ENCODE measurements at places on chromosomes 12 and 14.

DNA sequence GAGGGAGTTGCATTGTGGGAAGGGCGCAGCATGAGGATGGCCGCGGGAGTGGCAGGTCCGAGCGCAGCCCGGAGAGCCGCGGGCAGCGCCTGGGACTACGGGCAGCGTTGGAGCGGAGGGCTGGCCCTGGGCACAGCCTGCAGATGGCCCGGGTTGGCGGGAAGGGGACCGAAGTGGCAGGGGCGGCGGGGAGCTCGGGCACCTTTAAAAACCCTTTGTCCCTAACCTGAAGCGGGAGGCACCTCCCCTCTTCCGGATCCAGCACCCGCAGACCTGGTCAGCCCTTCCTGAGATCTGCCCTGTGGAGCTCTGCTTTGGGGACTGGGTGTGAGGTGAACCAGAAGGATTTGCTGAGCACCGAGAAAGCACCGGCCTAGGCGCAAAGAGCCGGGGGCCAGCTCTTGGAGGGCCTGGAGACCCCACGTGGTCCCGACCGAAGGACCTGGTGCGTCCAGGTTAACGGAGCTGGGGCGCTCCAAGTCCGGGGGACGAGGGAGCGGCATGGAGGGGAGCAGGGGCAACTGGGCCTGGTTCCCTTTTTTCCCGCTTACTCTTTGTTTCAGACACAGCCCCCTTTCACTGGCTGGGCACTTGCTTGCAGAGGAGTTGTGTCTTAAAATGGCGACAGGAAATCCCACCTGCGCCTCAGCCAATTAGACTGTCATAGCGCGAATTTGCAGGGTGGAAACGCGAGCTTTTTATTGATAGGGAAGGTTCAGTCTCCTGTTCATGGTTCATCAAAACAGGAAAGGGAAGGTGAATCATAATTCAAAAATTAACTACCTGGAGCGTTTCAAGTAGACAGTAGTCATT, 792 bp upstream of the SLC38A1 start:
- DNase-seq: peak; percentile 56

DNA sequence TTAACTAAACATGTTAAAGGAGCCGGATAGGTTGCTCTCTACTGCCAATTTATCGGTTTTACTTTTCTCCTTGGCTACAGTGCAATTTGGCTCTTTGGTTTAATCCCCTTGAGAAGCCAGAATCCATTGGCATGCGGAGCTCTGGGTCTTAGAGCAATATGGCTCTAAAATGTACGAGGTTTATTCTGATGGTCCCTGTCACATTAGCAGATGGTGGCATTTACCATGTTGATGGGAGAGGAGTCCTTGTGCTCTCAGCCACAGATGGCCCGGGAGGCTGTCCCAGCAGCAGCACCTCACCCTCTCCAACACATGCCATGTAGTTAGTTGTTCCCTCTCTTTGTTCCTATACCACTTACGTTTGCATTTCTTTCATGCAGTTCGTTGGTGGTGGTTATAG, 179.7 kb downstream of the RGS6 start:
- DNase-seq: no peak

DNA sequence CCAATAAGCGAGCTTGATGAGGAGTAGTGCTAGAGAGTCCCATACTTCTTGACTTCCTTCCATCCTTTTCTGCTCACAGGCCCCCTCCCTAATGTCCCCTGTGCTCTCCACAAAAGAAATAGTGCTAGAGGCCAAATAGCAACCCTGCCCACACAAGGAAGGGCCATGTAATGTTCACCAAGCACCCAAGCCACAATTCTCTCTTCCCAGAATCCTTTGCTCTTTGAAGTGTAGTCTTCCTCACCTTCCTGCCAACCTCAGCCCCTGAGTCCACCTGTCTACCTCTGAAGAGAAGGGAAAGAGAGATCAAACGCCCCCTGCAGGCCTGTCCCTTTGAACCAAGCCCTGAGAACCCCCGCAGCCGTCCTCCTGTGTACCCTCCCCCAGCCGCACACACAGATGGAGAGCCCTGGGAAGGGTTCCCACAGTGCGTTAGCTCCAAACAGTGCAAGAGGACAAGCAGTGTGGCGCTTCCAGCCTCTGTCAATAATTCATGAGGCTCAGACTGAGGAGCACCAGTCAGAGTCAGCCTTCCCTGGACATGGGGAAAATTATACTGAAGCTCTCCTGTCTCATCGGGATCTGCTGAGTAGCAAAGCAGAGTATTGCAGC, 1.9 kb upstream of the DHRS4 start:
- peak; percentile 38 for DNase-seq

GRCh38 chr12:100564090-100564489, 9.4 kb upstream of the GAS2L3 start:
- peak; percentile 25 for DNase-seq

- DNase-seq: no peak
Observed at GRCh38 chr12:14923944-14924343, 14.4 kb downstream of the ERP27 start.

GRCh38 chr14:99936738-99937474, 128.3 kb upstream of the EVL start:
- DNase-seq: no peak

DNA sequence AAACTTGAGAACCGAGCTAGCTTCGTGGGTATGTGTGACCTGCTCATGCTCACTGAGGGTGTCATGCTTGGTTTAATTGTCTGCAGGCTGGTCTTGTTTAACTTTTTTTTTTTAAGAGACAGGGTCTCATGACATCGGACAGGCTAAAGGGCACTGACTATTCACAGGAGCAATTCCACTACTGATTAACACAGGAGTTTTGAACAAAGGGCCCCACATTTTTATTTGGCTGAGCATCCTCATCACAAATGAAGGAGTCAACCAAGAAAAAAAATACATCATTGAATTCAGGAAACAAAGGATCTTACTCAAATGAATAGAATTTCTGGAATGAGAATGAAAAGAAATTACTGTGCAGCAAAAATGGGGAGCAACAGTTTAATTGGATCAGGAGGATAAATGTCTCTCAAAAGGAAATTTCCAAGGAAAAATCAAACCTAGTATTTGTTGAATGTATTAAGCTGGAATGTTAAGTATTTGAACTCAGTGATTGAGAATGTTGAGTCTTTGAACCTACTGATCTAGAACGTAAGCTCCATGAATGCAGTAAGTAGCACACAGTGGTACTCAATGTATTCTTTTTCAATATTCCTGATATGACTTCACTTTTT, 20.8 kb upstream of the PYROXD1 start:
- peak; percentile 39 for DNase-seq

- DNase-seq: no peak
Observed at GRCh38 chr14:68785534-68786490, 7.1 kb downstream of the ZFP36L1 start.

- peak; percentile 43 for DNase-seq
Observed at GRCh38 chr12:6767353-6768319, 1.5 kb downstream of the PTMS start.

DNA sequence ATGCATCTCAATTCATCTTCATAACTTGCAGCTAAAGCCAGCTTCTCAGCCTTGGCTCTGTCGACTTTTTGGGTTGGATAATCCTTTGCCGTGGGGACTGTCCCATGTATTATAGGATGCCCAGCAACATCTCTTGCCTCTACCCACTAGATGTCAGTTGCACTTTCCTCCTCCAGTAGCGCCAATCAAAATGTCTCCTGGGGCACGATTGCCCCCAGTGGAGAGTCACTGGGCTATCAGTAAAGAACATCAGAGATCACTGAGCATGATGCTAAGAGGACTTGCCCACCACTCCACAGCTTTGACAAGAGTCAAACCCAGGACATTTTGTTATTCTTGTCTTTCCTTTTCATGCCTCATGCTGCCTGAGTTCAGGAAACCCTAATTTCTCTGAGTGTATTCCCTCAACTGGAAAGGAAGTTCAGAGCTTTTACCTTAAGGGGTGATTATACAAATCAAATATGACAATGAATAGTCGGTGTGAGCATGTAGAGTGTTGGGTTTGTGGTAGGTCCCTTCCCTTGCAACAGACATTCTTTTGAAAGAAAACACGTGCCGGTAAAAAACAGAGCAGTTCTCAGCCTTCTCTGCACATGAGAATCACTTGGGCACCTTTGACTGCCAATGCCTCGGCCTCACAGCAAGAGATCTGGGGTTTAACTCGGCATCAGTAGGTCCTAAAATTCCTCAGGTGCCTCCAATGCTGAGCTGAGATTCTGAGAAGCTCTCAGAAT, 980.6 kb downstream of the VRK1 start:
- DNase-seq: no peak

GRCh38 chr12:2944401-2945047, 14.7 kb upstream of the TEAD4 start:
- DNase-seq: peak; percentile 73

- DNase-seq: peak; percentile 66
Observed at GRCh38 chr12:19915392-19916195, 452.7 kb upstream of the PDE3A start.

DNA sequence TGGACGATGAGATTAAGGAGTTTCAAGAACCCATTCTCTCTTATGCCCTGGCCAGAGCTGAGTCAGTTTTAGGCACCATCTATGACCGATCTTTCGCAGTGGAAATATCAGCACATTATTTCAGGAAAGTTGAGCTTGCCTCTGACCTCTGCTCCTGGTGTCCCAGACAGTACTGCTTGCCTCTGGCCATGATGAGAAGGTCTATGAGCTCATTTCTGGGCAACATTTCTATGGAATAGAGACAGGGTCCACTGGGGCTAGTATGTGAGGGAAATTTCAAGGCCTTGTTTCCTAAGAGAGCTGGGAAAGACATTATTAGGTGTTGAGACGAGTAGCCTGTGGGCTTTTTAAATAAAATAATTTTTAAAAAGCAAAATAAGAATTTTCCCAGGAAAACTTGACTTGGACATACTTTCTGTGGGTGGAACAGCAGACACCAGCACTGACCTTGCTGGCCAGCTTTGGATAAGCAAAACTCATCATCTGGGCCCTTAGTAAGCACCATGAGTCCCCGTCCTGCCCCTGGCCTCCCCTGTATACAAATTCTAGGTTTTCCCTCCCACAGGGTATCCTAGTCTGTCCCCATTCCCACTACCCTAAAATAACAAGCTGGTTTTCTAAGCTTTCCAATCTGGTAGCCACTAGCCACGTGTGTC, 43.4 kb downstream of the DIO2 start:
- no peak for DNase-seq

- DNase-seq: no peak
Observed at GRCh38 chr12:41288142-41288811, 100.2 kb downstream of the PDZRN4 start.

- DNase-seq: no peak
Observed at GRCh38 chr14:23877538-23878180, 75.9 kb upstream of the DHRS4 start.

DNA sequence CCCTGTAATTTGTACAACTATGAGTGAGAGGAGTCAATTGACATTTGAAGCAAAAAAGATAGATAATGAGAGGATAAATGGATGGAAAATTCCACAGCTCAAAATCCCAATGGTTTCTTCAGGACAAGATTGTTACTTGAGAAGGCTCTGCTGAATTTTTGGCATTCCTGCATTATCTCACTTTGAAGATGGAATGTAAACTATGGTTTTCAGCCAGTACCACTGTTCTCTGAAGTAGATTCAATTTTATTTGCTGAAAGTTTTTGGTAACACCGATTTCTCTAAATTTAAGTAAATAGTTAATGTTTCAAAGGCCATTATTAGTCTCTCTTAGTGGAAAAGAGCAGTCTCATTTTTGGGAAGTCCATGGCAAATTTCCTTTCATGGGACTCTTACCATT, 121.9 kb upstream of the SLC38A2 start:
- no peak for DNase-seq

GRCh38 chr14:33352821-33353220, 414.1 kb downstream of the NPAS3 start:
- DNase-seq: no peak

- no peak for DNase-seq
Observed at GRCh38 chr14:31536201-31536960, 24.8 kb upstream of the NUBPL start.

- DNase-seq: no peak
Observed at GRCh38 chr12:57724003-57724935, 14.3 kb downstream of the AGAP2 start.

DNA sequence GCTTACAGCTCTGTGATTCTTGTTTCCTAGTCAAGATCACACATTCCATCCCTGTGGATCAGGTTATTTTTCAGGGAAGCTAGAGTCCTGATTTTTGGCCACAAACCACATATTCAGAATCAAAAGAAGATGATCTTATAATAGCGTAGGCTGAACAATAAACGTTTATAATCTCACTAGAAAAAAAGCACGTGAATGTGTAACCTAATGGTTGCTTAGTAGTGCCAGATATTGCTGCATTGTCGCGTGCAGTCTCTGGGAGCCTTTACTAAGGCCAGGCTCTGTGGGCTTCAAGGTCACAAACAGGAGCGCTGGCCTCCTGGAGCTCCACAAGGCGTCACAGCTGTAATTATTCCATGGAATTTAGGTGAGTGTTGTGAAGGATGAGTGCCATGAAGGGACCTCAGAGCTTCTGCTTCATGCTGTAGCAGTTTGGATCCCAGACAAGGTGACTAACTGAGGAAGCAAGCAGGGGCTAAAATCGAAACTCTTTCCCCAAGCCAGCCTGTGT, 17.4 kb downstream of the CDKN1B start:
- DNase-seq: no peak

DNA sequence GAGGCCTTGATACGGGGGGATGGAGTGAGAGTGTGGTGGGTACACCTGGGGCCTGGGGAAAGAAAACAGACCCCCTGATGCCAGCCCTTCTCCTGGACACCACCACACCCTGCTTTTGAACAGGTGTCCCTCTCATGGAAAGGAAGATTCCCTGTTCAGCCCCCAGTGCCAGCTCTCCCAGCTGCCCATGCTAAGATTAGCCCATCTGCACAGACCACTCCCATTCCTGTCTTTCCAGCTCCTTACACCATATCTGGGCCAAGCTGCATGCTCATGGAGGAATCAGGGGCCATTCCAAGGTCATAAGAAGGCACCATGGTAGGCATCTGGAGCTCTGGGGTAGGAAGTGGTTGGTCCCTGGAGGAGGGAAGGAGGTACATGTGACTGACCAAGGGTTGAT, 9.6 kb downstream of the NAB2 start:
- no peak for DNase-seq

- DNase-seq: no peak
Observed at GRCh38 chr12:62683776-62684569, 217.3 kb downstream of the MON2 start.

- DNase-seq: no peak
Observed at GRCh38 chr14:63478437-63478852, 64.7 kb downstream of the PPP2R5E start.

GRCh38 chr12:98819821-98820404, 174.8 kb downstream of the APAF1 start:
- DNase-seq: peak; percentile 54

DNA sequence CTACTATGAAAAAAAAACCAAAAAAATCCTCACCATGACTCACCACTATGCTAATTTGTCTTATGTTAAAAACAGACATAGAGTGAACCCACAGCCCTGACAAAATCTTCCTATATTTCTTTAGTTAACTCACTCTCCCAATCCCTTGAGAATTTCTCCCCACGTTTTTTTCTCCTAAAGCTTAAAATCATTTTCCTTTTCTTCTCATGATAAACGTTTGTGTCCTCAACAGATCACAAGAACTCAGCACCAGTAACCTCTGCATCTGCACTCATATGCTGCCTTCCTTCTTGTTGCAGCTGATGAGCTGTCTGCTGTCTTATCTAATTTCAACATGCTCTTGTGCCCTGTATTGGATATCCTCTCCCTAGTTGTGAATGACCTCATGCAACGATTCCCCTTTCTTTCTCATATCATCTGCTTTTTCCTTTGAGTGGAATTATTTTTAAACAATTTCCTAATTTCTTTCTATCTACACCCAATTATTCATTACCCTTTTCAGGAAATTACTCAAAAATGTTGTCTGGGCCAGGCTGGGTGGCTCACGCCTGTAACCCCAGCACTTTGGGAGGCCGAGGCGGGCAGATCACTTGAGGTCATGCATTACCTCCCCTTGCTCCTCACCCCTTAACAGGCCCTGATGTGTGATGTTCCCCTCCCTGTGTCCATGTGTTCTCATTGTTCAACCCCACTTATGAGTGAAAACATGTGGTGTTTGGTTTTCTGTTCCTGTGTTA, 427.5 kb upstream of the MGAT4C start:
- no peak for DNase-seq
